ENCODE measurements at places on chromosomes 4 and X. TPM values are rescaled to one million over a fixed set of nuclear protein-coding genes. Genes with fewer than 3 reads are reported as not detected.

DNA sequence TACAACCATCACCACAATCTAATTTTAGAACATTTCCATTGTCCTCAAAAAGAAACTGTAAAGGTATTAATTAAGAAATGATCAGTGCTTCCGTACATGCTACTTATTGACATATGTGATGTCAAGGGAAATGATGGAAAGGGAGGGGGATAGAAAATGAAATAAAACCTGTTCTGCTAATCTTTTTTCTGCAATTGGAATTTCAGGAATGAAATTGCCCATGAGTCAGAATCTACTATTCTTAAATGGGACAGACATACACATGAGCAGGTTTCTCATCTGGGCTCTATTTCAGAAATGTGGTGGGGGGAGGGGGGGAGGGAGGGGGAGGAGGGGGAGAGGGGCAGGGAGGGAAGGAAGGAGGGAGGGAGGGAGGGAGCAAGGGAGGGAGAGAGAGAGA, 91.0 kb downstream of the SHROOM4 start:
- DNase-seq: no peak

CRMP1 gene
- polyA plus RNA-seq: 1.3 TPM

DNA sequence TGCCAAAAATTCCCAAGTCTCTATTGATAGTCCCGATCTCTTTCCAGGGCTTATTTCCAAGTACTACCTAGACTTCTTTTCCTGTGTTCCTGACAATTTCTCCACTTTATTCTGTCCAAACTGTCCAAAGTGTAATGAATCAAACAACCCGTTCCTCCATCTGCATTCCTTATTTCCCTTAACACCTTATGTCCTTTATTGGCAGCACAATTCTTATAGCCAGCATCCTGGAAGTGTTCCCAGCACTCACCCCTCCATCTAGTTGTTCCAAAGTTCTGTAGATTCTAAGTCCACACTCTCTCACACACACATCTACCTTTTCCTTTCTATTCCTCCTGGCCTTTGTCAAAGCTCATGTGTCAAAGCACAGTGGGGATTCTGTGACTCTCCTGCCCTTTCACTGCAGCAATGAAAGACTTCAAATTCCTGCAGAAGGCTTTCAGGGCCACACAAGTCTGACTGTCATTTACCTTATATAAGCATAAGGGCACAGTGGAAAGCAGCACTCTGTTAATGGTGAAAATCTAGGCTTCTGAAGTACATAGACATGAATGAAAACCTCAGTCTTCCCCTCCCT, 22.1 kb downstream of the LIMCH1 start:
- DNase-seq: no peak

DNA sequence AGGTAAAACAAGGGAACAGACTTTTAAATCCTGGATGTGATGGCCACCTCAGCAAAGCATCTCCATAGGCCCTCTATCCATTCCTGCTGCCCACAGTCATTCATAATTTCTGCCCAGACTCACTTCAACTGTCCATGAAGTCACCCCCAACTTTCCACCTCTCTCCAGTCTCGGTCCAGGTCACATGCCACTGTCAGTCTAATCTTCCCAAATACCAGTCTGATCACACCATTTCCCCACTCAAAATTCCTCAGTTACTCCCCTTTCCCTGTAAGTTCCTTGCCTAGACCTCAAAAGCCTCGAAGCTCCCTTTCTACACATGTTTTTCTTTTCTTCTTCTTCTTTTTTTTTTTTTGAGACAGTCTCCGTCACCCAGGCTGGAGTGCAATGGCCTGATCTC, 51.2 kb upstream of the HOPX start:
- no peak for DNase-seq

LUZP4 gene
- polyA plus RNA-seq: not detected
